Fibroblast of upper back skin (primary cell): ENCODE measurements at places on chromosomes 5 and 9.

DNA sequence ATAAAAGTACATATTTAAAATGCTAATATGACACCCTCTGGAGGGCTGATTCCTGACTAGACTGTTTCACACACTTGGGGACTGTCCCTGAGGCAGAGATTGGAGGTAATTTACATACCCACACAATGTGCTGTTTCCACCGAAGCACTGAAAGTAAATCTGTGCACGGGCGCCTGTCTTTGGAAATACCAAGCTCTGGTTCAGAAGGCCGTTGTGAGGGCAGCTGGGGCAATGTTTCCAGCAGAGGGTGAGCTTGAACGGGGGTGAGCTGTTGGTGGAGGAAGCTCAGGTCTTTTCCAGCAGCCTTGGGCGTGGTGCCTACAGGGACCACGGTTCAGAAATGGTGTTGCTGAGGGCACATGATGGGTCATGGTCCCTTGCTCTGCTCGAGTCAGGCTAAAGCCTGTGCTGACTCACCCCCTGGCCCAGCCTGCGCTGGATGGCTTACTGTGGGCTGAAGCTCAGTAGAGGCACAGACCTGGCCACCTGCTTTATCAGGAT lies 25.8 kb upstream of the HMCN2 start:
- no peak for DNase-seq

DNA sequence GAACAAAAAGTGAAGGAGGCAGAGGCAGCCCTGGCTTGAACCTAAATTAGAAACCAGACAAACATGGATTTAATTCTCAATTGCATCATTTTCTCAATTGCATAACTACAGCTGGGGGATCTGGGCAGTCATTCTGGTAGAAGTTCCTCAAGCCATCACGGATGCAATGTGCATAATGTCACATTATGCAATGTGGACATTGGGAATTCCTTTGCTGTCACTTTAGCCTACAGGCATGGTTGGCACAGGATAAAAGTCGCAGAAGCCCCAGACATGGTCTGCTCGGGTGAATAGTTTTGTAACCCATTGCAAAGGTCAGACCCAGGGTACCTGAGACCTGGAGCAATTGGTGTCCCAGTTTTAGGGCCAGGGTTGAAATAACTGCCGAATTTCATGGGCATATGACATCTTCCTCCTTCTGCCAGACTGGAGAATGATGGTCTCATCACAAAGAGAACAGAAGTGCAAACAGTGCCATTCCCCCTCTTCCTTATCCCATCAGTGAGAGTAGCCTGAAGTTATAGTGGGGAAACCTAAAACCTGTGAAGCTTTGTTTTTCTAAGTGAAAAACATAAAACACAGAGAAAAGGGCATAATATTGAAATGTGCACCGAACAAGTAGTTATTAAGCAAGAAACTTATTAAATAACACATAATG lies 290.8 kb downstream of the MSX2 start:
- no peak for DNase-seq

GRCh38 chr5:176675676-176676360 lies 28.5 kb downstream of the TSPAN17 start:
- DNase-seq = peak; percentile 21

DNA sequence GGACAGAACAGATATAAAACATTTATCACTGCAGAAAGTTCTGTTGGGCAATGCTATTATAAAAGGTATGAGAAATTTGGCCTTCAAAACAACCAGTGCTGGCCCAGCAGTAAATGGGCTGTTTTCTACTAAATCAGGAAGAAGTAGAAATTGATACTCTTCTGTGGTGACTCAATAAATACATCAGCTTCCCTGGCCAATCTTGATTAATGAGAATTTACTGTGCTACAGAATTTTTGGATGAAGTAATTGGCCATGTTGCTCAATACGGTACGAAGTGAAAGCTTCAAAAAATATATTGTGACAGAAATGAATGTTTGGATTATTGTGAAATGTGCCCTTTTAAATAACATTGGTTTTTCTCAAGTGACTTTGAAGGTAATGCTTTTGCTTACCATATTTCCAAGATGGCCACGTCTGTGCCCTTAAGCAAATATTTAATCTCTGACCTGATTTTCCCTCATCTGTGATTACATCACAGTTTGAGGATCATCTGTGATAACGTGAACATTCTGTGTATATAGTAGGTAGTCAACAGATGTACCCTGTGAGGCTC lies 4.2 kb downstream of the DNAJA1 start:
- DNase-seq = peak; percentile 35

DNA sequence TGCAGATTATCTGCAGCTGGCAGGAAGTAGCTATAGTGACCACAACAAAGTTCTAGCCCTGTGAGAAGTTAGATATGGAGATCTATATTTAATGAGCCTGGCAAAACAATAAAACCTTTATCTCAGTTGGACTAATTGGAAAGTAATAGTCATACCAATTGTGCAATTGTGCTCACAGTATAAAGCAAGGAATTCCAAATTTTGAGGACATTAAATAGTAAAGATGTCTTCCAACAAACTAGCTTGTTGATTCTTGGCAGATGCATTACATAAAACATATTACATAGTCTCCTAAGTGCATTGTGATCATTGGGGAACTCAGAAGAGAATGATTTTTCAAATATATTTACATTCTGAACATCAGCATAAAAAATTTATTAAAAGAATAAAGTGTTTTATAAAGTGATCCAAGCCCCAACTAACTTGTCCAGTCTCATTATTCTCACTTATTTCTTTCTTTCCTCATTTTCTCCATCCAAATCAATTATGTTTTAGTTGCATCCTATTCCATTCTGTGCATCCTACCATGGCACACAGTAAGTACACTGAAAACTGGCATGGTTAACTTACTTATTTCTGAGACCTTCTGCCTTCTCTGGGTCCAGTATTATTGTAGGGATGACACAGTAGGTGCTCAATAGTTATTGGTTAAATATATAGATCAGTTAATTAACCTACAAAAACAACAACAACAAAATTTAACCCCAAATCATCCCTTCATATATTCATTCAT lies 977.2 kb upstream of the NUDT12 start:
- no peak for DNase-seq

GRCh38 chr9:120500733-120501132 lies 79.2 kb downstream of the CDK5RAP2 start:
- DNase-seq = no peak

DNA sequence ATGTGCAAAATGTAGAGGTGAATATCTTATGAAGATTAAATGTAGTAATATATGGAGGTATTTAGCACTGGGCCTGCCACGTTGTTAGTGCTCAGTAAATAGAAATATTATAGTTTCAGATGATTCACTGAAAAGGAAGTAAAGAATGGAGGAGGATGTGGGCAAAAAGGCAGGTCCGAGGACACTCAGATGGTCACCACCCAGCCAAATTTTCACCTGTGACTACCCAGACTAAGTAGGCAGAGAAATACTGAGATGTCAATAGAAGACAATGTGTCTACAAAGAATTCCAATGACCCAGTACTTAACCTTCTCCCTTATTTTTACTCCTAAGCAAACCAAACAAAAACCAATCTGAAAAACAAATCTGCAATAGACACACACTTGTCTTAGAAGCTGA lies 70.3 kb upstream of the ATP10B start:
- DNase-seq = no peak

GRCh38 chr9:8693464-8693863 lies 893.9 kb upstream of the DMAC1 start:
- no peak for DNase-seq

GRCh38 chr9:134986957-134987356 lies 69.2 kb upstream of the FCN1 start:
- no peak for DNase-seq

DNA sequence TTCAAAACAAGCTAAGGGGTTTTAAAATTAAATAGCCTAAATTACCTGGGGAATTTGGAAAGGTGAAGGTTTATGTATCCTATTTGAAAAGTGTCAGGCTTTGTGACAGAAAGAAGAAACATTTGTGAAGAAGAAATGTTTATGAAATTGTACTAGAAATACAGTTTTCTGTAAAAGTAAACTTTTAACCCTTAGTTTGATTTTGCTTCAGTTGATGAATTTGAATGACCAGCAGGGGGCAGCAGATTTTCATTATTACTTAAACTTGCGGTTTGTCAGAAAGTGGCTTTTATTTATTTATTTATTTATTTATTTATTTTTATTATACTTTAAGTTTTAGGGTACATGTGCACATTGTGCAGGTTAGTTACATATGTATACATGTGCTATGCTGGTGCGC lies 58.1 kb downstream of the NNT start:
- peak; percentile 39 for DNase-seq

- peak; percentile 46 for DNase-seq
Observed at GRCh38 chr9:126514037-126514821, 99.5 kb upstream of the LMX1B start.

GRCh38 chr9:89174291-89174690 lies 4.3 kb downstream of the SHC3 start:
- no peak for DNase-seq

- DNase-seq = no peak
Observed at GRCh38 chr9:122536134-122536533, 9.0 kb upstream of the OR1N1 start.

DNA sequence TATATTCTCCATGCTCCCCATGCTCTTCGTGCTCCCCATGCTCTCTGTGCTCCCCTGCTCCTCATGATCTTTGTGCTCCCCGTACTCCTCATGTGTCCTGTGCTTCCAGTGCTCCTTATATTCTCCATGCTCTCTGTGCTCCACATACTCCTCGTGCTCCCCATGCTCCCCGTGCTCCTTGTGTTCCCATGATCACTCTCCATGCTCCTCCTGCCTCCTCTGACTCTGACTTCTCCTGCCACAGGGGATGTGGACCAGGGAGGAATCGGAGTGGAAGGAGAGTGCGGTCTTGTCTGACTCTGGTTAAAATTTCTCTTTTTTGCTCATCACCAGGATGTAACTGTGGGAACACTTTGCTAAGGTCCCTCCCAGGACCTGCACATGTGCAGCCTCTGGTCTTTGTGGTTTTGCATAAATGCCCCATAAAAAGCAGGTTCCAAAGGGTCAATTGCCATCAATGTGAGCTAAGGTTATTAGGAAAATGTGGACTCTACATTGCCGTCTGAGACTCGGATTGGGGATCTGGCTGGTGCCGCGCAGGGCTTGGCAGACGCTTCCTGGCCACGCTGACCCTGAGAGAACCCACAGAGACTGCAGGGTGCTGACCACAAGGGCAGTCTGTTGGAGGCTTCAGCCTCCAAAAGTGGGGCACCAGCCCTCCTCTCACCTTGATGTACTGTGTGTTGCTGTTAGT lies 52.5 kb downstream of the TRIP13 start:
- DNase-seq = no peak

- DNase-seq = no peak
Observed at GRCh38 chr5:142222866-142223558, 101.8 kb downstream of the SPRY4 start.

GRCh38 chr5:73446631-73447529 lies 1.7 kb downstream of the FOXD1 start:
- DNase-seq = no peak

GRCh38 chr5:110768138-110768860 lies 29.5 kb downstream of the SLC25A46 start:
- DNase-seq = peak; percentile 66

DNA sequence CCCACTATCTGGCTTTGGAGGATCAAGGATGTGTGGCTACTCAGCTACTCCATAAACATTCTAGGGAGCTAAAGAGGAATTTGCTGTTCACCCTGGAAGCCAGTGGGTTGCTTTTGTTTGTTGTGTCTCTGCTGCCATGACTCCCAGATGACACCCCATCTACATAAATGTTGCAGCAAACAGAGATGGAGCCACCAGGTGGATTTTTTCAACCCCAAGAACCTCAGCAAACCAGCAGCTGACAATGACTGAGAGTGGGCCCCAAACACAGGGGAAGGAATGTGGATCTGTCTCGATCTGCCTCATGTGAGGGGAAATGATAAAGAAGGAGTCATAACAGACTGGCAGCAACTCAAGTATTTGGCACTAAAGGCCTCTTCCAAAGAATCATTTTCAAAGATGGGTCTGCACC lies 132.7 kb upstream of the TNC start:
- DNase-seq = peak; percentile 96

DNA sequence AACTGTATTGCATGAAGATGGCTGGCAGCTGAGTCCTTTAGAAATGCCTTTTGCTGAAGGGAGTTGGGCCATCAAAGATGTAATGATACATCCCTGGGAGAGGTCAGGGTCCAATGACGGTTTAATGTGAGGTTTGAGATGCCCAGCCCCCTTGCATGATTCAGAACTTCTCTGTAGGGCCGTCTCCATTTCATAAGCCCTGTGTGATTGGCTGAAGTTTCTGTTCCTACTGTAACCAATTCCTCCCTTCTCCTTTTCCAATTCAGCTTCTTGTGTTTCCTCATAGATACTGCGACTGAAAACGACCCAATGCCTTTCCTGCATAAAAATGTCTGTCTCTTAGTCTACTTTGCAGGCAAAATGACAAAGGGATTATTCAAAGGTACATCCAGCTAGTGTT lies 47.9 kb upstream of the ST8SIA4 start:
- DNase-seq = no peak

GRCh38 chr9:119156354-119156753 lies 212.9 kb downstream of the BRINP1 start:
- DNase-seq = no peak

DNA sequence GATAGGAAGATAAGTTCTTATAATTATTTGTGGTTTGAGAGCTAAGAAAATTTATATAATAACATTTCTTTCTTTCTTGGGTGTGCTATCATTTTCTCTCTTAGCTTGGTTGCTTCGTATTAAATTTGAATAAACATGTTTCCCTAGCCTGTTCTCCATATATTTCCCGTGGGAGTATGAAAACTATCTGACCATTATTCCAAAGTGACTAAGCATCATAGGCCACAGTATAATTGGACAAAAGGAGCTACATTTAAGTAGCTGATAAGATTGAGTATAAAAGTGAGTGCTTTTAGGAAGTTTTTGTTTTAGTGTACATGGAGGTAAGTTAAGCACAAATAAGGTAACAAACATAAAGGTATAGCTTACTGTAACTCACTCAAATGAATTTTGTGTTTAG lies 8.4 kb upstream of the OSMR start:
- DNase-seq = no peak

- peak; percentile 67 for DNase-seq
Observed at GRCh38 chr9:89613912-89614892, 9.4 kb downstream of the GADD45G start.
